Left ventricle myocardium inferior (tissue), 1 donor: ENCODE measurements at places on chromosomes 1 and 21.

DNA sequence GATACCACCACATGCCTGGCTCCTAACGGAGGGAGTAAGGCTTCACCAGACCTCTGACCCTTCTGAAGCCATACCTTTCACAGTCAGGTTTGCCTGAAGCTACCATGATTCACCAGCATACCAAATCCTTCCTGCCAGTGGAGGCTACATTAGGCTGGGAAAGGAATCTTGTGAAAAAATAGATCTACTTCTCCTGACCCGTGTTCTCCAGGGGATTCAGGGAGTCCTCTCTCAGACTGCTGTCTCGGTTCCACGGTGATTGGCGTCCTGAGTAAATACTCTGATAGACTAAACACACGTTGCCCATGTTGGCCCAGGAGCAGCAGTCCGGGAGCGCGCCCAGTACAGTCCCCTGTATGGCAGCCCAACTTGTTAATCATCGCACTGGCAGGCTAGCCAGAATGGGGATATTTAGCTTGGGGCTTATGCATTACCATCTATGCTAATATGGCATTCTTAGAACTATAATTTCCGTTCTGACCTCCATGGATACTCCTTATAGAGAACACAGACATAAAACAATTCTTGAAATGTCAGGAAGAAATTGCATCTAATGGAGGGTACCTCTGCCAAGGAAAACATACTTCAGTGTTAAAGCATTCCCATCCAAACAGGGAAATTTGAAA, 173.2 kb downstream of the ROR1 start:
- peak; percentile 31 for DNase-seq

- no peak for DNase-seq
Measured at GRCh38 chr21:36241717-36242116, 78.3 kb upstream of the MORC3 start.

- no peak for DNase-seq
Measured at GRCh38 chr1:219544163-219544846, 68.6 kb downstream of the ZC3H11B start.

DNA sequence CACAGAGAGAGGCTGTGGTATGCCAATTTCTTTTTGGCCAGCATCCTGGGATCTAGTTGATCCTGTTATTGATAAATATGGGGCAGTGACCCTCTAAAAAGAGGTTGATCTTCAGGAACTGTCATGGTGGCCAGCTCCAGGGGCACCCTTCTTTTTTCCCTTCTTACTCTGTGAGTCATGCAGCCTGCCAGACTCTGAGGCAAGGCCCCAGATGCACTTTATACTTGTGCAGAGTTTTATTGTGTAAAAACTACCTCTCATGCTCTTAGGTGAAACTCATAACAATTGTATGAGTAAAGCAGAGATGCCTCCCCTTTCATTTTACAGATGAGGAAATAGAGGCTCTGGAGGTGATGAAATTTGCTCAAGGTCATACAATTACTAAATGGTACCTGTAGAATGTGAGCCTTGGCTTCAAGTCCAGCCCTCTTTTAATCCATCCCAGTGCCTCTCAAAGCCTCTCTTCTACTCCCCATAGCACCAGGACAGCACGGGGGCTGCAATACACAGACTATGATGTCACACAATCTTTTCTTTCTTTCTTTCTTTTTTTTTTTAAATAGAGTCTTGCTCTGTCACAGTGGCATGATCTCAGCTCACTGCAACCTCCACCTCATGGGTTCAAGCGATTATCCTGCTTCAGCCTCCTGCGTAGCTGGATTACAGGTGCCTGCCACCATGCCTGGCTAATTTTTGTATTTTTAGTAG, 387.8 kb downstream of the KCNH1 start:
- no peak for DNase-seq

DNA sequence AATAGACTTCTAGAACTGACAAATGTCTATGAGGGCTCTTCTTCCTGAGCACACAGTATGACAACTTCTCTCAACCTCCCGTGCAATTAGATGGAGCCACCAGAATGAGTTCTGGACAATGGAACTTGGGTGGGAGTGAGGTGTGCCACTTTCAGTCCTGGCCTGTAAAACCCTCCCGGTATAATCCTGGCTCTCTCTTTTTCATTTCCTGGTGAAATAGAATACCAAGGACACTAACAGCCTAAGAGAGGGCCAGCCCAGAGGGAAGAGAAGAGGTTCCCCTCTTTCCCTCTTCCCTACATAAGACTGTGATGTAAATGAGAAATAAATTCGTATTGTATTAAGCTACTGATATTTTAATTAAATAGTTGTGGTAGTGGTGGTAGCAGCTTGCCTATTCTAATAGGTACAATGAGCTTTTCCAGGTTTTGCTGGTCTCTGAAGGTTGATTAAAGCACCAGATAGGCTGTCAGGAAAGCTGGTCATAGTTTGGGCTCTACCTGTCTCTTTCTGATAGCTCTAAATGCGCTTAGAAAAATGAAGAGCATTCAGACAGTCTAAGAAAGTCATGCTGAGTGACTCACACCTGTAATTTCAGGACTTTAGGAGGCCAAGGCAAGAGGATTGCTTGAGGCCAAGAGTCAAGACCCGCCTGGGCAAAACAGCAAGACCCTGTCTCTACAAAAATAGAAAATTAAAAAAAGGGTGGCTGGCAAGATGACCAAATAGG, 108.6 kb upstream of the ZNF644 start:
- no peak for DNase-seq

- DNase-seq, result no peak
Measured at GRCh38 chr1:96364576-96364975, 357.0 kb upstream of the PTBP2 start.

GRCh38 chr1:40386359-40386723, 12.8 kb downstream of the SMAP2 start:
- no peak for DNase-seq

GRCh38 chr1:63668298-63668697, 75.1 kb downstream of the PGM1 start:
- no peak for DNase-seq

DNA sequence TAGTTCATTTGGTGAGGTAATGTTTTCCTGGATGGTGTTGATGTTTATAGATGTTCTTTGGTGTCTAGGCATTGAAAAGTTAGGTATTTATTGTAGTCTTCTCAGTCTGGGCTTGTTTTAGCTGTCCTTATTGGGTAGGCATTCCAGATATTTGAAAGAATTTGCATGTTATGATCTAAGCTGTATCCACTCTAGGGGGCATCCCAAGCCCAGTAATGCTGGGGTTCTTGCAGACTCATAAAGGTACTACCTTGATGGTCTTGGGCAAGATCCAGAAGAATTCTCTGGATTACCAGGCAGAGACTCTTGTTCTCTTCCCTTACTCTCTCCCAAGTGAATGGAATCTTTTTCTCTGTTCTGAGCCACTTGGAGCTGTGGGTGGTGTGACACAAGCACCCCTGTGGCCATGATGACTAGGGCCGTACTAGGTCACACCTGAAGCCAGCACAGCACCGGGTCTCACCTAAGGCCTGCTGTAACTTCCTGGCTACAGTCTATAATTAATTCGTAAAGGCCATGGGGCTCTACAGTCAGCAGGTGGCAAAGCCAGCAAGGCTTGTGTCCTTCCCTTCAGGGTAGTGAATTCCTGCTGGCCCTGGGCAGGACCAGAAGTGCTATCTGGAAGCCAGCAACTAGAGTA, 74.8 kb upstream of the PDE4B start:
- DNase-seq, result no peak
